ENCODE measurements at places on chromosomes 4 and X.

DNA sequence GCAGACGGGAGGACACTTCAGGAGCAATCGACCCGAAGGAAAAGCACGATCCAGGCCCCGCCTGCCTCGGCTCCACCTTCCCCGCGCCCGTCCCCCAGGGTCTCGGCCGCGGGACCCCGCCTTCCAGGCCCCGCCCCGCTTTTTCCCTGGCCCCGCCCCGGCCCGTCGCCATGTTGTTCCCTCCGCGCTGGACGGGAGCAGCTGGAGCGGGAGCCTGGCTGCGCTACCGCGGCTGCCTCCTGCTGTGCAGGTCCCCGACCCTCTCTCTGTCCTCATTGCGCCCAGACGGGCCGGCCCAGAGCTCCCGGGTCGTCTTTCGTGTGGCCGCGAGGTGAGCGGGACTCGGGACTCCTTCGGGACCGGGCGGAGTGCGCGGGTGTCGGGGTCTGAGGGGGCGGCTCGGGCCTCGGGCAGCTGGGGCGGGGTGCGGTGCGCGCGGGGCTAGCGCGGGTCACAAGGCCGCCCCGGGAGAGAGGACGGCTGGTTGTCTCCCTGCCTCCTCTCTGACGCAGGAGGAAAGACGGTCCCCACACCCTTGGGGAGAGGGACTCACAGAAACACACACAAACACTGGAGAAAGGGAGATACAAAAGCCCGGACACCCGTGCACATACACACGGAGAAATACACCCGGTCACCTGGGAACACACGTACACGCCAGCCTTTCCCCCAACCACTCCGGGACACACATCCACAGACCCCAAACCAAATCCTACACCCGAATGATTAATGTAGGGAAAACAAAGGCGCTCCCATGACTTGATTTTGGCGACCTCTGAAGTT lies at the start of gene RAB9A:
Gene RAB9A, plus strand, starts transcription at position 171 of the 783 bp plus-strand sequence. CDS start 19,619 bp downstream, outside the sequence.
- peak; percentile 46 for DNase-seq

GRCh38 chr4:84753321-84753972 lies 170.5 kb downstream of the CDS1 start:
- no peak for DNase-seq

DNA sequence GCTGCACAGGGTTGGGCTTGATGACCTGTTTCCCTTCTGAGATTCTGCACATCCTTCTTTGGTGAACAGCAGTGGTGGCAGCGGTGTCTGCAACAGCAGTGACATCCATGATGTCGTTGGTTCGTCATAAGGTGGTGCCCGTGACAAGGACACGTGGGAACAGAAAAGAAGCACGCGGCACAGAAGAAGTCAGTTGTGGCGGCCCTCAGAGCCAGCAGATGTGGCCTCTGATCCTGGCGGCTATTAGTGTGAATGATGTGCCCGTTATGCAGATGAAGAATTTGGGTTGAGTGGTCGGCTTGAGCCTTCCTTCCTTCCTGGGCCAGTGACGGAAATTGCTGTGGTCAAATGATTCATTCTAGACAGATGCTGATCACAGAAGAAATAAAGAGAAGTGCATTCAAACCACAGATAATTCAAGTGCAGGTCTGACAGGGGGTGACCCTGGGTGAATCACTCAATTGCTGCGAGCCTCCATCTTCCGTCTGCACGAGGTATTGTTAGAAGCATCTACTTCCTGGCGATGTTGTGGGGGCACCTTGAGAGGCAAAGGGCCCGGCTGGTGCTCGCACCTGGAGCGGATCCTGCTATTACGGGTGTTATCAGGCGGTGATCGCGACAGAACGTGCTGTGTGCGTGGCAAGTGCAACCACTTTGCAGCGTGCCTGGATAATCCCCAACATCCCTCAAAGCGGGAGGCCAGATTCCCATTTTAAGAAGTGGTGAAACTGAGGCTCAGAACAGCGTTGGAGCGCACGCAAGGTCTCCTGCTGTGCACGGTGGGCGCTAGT lies 215.2 kb upstream of the PSAPL1 start:
- DNase-seq = no peak

DNA sequence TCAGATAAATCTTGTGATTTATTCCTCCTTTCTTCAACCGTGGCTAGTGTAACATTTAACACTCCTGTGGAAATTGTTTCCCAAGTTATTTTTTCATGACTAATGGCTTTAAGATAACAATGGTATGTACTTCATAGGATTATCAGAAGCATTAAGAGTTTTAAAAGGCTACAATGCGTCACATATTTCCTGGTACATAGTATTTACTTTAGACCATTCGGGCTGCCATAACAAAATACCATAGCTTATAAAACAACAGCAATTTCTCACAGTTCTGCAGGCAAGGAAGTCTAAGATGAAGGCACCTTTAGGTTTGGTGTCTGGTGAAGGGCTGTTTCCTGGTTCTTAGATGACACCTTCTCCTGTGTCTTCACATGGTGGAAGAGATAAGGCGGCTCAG lies 158.6 kb downstream of the PAPSS1 start:
- DNase-seq = no peak

- no peak for DNase-seq
These were observed 1102.6 kb downstream of the ADGRL3 start for GRCh38 chr4:62302710-62303109.

DNA sequence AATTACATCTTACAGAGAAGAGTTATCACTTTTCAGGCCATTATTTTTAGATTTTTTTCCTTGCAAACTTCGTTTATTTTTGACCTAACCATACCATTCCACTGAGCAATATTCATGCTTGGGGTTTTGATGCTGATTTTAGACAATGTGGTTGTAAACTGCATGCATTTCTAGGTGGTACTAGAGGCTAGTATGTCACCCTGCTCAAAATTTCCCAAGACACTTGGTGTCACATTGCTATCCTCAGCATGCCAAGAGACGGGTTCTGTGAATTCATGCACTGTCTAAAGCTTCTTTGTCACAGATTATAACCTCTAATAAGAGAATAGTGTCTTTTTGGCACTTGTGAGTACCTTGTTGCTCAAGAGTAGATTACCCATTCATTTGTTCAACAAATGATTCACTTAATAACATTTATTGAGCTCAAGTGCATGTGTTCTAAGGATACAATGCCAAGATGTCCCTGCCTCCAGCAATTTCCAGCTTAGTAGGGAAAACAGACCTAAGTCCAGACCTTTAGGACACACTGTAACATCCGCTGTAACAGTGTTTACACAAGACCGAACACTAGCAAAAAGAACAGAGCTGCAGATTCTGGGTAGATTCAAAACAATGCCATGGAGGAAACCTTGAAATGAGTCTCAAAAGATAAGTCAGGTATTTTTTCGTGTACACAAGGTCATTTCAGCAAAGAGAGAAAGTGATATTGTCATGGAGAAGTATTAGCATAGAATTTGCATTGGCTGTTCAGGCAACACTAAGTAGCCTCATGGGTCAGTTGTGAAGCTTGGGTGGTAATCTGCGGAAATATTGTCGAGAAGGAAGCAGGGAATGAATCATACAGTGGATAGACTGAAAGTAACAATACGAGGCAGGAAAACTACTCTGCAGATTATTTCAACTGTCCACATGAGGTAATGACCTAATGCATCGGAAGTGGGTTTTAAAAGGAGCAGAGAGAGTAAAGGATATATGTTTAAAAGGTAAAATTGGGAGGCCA lies 515.1 kb upstream of the ZFP42 start:
- DNase-seq = no peak

- peak; percentile 58 for DNase-seq
These were observed 97.4 kb downstream of the COL4A5 start for GRCh38 chrX:108537005-108537404.

DNA sequence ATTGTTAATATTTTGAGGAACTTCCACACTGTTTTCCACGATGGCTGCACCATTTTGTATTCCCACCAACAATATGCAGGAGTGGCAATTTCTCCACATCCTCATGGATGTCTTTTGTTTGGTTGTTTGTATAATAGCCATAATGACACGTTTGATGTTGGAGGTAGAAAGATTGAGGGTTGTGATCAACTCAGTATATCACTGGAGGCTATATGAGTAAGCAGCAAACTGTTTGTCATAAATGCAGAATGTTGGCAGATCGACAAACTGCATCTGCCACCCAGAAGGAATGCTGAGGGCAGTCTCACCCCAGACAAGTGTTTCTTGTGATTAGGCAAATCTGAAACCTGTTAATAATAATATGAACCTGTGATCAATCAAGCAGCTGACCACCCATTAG lies 243.9 kb upstream of the WDFY3 start:
- no peak for DNase-seq

- no peak for DNase-seq
These were observed 61.6 kb upstream of the PRDM8 start for GRCh38 chr4:80135702-80136058.

DNA sequence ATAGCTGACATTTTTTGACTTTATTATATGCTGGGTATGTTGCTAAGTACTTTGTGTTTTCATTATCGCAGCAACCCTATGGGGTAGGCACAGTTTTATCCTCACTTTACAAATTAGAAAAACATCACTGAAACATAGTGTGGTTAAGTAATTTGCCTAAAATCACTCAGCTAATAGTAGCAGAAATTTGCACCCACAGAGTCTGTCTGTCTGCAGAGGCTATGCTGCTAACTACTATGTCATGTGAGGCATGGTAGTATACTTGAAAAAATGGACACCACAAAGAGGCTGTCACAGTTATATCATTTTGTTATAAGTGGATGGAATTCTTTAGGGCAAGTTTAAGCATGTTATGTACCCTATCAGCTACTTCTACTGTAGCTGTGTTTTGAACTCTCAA lies 69.0 kb downstream of the STAG2 start:
- no peak for DNase-seq

DNA sequence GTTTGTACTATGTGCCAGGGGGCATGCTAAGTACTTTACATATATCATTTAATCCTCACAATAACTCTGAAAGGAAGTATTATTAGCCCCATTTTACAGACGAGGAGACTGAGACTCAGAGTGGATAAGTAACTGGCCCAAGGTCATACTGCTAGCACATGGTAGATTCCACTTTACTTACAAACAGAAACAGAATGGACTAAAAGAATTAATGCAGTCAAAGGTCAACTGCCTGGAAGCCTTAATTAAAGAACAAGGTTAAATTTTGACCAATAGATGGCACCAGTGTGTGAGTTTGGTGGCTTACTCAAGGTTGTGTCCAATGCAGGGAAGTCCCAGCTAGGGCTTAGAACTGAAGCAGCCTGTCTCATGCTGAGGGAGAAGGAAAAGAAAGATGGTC lies 4.7 kb downstream of the RIPPLY1 start:
- DNase-seq = peak; percentile 7

DNA sequence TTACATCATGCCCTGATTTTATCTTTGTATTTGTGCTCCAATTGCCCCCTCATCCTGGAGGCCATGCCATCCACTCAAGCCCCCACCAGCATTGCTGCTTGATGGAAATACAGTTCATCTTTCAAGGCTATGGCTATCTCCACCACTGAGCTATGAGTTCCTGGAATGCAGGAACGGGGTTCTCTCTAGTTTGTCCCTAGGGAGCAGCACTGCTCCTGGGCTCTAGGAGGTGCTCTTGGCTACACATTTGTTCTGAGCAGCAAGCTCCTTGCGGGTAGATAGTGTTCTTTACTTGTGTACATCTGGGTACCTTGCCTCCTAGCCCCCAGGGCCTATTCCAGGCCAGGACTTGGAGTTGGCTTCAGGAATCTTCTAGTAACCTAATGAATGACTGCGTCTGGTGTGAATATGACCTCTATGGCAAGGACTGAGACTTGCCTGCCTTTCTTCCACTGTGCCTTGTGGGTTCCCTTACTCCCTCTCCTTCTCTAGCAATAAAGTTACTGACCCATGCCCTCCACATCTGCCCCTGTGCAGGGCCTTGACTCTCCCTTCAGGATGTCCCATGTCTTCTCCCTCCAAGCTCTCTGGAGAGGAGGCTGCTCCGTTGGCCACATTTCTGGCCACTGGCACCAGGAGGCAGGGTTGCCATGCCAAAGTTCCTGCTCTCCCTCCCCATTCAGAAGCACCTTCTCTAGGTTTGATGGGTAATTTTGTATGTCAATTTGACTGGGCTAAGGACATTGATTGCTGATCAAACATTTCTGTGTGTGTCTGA lies 7.6 kb downstream of the CITED1 start:
- no peak for DNase-seq

GRCh38 chr4:184250795-184251669 lies 33.4 kb upstream of the ENPP6 start:
- DNase-seq = peak; percentile 62

- DNase-seq = no peak
These were observed 35.0 kb upstream of the MXD4 start for GRCh38 chr4:2296631-2297601.

DNA sequence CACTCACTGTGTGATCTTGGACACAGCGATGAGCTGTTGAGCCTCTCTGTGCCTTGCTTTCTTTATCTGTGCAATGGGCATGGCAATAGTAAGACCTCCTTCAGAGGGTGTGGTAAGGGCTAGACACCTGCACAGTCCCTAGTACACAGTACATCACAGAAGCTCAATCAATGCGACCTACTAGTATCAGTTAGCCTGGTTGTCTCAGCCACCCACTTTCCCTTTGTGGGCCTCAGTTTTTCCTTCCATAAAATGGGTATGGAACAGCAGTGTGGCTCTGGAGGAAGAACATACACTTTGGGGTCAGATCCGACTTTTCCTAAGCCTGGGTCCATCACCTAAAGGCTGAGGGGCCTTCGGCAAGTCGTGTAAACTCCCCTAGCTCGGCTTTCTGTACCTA lies 3.5 kb upstream of the HTRA3 start:
- DNase-seq = no peak

DNA sequence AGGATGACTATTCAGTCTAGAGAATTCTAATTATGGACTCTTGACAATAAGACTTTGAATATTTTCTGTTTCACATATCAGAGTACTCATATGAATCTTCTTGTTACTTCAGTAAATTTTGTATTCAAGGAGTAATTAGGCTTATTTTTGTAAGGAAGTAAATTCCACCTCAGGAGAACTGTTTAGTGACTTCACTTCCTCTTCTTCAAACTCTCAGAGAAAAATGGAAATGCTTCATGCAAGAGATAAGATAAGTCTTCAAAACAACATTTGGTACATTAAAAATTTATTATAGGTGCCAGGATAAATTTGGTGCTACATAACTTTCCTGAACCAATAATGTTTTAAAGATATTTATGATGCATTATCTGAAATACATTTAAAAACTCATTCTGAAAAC lies 1421.9 kb downstream of the PCDH7 start:
- no peak for DNase-seq

DNA sequence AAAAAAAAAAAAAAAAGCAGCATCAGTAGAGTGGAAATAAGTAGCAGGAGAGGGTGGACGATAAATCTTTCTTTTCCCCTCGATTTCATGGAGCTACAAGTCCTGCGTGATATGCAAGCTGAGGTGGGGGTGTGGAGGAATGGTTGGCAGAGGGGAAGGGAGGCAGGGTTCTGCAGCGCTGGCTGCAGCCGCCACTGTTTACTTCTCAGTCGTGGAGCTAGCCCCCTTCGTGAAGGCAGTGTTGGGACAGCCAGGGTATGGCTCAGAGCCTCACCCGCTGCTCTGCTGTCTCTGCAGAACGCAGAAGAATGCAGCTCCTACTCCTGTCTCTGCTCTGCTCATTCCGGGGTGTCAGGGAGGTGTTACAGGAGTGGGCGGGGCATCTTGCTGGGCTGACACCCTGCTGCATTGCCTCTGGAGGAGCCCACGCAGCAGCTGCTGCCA lies 140.6 kb downstream of the GPM6A start:
- DNase-seq = peak; percentile 18

Data from NCI-H748 treated with DMSO at 0.1 percent for 48 hours (cell line).